Uterine smooth muscle cell (primary cell): ENCODE measurements at places on chromosomes 5 and 9. TPM values are rescaled to one million over a fixed set of nuclear protein-coding genes. Genes with fewer than 3 reads are reported as not detected.

Gene GMCL2
- total RNA-seq: not detected in 2 replicates

Gene LECT2
- not detected in 2 replicates for total RNA-seq

Gene SPINK6
- total RNA-seq: not detected in 2 replicates

Gene C9orf50
- total RNA-seq: 0.12 TPM in 1 of 2 replicates, not detected in the other

Gene ARID3C
- total RNA-seq: 0.12 and 0.22 TPM in 2 replicates

Gene PHF24
- under 0.01 and 0.11 TPM in 2 replicates for total RNA-seq

Gene TSSK1B
- 0.11 and 0.12 TPM in 2 replicates for total RNA-seq

Gene GGTA1
- under 0.01 TPM in 1 of 2 replicates, not detected in the other for total RNA-seq

Gene MCC
- total RNA-seq: 10.4 and 19.0 TPM in 2 replicates

Gene NMUR2
- under 0.01 TPM in 1 of 2 replicates, not detected in the other for total RNA-seq

Gene CCL27
- total RNA-seq: 0.11 TPM in 1 of 2 replicates, not detected in the other

Gene SLC6A3
- not detected in 2 replicates for total RNA-seq

Gene FCHSD1
- 33.3 and 53.4 TPM in 2 replicates for total RNA-seq

Gene GLRA1
- total RNA-seq: not detected in 2 replicates

Gene ELP1
- total RNA-seq: 49.7 and 53.3 TPM in 2 replicates

Gene BRD8
- 35.9 and 60.5 TPM in 2 replicates for total RNA-seq

Gene CER1
- total RNA-seq: not detected in 2 replicates

Gene PCDHGB6
- total RNA-seq: 2.4 and 2.9 TPM in 2 replicates

Gene TMEM252
- 0.12 TPM in 1 of 2 replicates, not detected in the other for total RNA-seq

Gene FOXD4L3
- total RNA-seq: not detected in 2 replicates

Gene SLC35D2
- 24.8 and 30.9 TPM in 2 replicates for total RNA-seq

Gene PAEP
- not detected in 2 replicates for total RNA-seq

Gene MEGF10
- total RNA-seq: 0.12 and 0.22 TPM in 2 replicates

Gene SLC28A3
- total RNA-seq: 0.44 and 0.62 TPM in 2 replicates

Gene ZSWIM6
- 8.4 and 10.6 TPM in 2 replicates for total RNA-seq

Gene ACTBL2
- total RNA-seq: 0.11 and 0.12 TPM in 2 replicates

Gene GABRA1
- not detected in 2 replicates for total RNA-seq

Gene CEL
- total RNA-seq: 0.12 TPM in 1 of 2 replicates, not detected in the other

Gene CDH12
- not detected in 2 replicates for total RNA-seq

Gene RALGPS1
- total RNA-seq: 2.0 and 5.0 TPM in 2 replicates

Gene PLPP7
- total RNA-seq: 7.9 and 10.2 TPM in 2 replicates

Gene GTF2H2C
- 42.1 and 51.5 TPM in 2 replicates for total RNA-seq

Gene DMGDH
- total RNA-seq: 1.1 and 3.6 TPM in 2 replicates

Gene PALM2AKAP2
- total RNA-seq: 7.7 and 20.4 TPM in 2 replicates

Gene F12
- 0.22 and 0.50 TPM in 2 replicates for total RNA-seq

Gene ADAMTS2
- 31.4 and 52.6 TPM in 2 replicates for total RNA-seq

Gene SHC3
- total RNA-seq: 10.2 and 25.5 TPM in 2 replicates

Gene ALDH1A1
- 69.4 and 232 TPM in 2 replicates for total RNA-seq

Gene PCDHB15
- total RNA-seq: under 0.01 and 0.37 TPM in 2 replicates

Gene EFNA5
- total RNA-seq: 0.75 and 1.1 TPM in 2 replicates

Gene LVRN
- 0.12 and 0.33 TPM in 2 replicates for total RNA-seq
